ENCODE measurements at places on chromosomes 5 and 9.

DNA sequence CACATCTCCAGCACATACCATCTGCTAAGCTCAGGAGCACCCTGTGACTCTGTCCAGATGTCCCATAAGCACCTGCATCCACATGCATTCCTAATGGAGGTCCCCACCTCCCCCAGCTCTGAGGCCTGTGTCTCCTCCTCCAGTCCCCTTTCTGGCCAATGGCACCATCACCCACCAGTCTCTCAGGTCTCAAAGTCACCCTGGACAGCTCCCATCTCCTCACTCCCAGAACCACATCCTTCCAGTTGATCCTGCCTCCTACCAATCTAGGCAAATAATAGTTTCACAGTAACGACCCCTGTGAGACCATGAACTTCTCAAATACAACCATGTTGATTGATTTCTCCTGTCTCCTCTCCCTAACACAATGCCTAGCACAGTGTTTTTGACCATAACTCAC, 40.1 kb downstream of the GGTA1 start:
- DNase-seq = no peak

DNA sequence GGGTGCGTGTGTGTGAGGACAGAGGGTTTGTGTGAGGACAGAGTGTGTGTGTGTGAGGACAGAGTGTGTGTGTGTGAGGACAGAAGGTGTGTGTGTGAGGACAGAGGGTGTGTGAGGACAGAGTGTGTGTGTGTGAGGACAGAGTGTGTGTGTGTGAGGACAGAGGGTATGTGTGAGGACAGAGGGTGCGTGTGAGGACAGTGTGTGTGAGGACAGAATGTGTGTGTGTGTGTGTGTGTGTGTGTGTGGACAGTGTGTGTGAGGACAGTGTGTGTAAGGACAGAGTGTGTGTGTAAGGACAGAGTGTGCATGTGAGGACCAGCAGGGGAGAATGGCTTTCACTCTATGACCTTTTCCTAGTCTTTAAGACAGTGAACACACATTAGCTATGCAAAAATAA, 63.1 kb upstream of the UBAC1 start:
- no peak for DNase-seq

DNA sequence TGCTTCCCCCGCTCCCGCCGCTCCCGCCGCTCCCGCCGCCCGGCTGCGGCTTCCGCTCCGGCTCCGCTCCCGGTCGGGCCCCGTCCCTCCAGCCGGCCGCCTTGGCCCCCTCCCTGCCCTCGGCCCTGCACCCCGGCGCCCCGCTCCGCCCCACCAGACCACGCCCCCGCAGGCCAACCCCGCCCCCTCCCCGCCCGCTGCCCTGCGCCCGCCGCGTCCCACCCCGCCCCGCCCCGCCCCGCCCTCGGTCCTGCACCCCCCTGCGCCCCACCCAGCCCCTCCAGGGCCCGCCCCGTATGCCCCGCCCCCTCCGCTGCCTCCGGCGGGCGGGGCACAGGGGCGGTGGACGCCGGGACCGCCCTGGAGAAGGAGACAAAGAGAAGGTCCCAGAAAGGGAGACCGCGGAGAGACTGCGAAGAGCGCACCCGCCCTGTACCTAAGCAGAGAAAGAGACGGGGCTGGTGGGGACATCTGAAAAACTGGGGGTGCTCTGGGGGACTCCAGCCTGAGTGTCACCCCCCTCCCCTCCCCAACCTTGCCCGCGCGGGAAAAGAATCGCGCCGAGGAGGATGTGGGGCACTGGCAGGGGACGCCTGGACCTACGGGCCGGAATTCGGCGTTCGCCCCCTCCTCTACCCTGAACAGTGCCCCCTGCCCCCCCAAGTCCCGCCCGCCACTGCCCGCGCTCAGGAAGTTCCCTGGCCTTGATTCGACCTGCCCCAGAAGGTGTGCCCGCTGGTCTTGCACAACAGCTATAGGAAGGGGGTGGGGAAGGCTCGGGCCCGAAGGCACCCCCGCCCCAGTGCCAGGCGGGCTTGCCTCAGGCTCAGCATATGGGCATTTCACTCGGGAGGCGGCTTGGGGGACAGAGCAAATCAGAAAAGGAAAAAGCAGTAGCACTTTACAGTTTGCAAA, 42.8 kb upstream of the STXBP1 start:
- peak; percentile 70 for DNase-seq

DNA sequence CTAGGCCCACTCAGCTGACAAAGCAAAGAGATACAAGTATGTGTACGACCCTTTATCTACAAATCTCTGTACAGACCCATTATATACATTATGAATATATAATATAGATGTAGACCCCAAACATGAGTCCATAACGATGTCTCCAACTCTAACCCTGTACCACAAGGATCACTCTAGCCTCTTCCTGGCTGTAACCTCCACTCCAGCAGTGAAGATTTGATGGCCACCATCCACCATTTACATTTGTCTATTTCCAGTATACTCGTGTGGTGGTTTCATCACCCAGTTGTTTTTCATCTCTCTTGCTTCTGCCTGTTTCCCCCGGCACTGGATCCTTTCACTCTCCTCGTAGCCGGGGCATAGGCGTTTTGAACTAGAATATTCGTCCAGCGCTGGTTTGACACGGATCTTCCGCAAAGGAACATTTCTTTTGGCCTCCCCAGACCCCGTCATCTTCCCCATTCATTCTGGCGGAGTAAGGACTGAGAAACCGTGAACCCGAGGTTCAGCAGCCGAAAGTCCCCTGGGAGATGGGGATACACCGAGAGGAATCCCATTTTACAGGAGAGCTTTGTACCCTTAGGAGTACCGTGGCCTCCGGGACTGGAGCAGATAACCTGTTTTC, 828 bp upstream of the TRIO start:
- no peak for DNase-seq

DNA sequence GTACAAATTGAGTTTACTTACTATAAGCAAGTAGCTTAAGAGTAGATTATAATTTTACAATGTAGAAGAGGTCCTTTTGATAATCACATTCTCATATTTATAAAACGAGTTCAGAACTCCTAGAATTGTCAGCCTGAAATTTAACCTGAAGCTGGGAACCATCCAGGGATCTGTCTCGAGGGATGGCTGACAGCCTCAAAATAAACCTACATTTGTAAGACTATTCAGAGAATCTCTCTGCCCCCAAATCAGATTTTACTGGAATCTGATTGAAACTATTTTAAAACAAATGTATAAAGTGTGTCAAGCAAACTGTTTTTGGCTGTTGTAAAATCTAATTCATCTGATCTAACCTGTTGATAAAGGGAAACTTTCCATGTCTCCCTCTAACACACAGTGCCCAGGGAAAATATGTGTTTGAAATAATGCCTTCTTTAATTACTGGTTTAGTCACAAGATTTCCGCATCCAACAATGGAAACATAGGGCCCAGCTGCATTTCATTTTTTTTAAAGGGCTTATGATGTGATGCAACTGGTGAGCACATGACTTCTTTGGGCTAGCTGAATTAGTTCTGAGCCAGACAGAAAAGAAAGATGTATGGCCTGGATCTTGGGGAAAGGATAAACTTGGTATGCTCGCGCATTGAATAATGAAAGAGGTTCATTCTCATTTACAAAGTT, 30.3 kb downstream of the SLC25A46 start:
- DNase-seq = peak; percentile 62

DNA sequence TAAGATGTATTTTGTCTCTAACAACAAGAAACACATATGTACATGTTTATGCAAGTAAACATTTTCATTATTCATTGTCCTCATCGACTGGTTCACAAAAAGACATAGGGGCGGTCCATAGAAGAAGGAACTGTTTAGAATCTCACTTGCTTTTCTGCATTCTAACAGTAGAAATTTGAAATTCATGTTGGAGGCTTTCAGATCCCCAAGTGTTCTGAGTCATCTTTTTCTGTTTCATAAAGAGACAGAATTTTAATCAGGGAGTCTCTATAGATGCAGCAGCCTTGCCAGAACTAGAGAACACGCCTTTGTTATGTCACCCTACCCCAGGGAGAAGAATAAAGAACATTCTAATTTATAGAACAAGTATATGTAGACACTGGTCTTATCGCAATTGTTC, 324.3 kb downstream of the GABRG2 start:
- no peak for DNase-seq

DNA sequence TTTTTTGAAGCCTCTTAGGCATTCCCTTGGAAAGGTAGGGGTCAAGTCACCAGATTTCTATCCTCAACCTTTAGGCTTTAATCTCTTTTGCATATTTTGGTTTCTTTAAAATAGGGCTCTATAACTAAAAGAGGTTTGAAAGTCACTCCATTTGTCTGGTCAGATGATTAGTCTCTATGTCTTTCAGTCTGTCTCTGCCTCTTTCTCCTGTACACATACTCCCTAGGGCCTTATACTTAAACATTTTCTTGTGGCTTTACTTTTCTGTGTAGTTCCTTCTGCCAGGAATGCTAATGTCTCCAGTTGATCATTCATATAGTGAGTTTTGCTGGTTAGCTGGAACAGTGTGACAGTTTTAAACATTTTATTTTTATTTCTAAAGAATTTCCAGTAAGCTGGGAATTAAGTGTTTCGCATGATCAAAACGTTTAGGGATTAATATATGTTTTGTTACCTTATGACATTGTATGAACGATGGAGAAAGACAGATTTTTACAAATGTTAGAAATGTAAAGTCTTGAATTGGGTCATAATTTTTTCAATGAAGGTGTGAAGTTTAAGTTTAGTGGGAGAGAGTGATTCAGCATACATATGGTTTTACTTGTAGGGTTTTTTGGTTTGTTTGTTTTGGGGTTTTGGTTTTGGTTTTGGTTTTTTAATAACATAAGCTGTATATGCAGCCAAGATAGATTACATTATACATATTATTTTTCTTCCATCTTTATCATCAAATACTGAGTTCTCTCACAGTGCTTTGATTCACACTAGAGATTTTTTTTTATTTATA, 90.6 kb downstream of the ZCCHC7 start:
- DNase-seq = no peak

DNA sequence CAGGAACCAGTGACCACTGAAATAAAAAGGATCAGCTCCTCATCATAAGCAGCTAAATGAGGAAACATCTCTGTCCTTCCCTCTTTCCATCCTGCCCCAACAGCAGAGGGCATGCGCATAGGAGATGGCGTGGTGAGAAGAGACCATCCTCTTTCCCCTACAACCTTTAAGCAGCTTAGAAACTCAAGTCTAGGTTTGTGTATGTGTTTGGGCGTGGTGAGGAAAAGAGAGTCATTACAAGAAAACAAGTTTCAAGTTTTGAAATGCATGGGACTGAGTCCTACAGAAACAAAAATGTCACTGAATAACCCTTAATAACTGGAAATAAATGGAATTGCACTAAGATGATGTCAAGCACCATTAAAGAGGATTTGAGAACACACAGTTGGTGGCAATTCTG, 96.4 kb upstream of the IL12B start:
- DNase-seq = no peak

DNA sequence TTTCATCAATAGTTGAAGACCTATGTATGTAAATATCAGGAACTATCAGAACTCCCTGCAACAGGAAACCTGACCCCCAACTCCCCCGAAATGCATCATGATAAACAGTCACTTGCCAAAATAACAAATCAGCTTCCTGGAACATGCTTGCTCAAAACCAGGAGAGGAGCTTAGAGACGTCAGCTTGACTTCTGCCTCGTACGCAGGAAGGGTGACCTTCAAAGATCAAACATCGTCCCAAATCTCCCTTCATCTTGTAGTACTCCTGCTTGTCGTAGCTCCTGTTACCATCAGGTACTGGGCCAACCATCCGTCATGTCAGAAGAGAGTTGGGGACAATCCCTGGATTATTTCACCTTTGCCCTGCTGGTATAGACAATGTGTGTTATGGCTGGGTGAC, 396.1 kb downstream of the GADD45G start:
- no peak for DNase-seq

- no peak for DNase-seq
Observed at GRCh38 chr5:112554101-112554977, 135.3 kb upstream of the EPB41L4A start.

DNA sequence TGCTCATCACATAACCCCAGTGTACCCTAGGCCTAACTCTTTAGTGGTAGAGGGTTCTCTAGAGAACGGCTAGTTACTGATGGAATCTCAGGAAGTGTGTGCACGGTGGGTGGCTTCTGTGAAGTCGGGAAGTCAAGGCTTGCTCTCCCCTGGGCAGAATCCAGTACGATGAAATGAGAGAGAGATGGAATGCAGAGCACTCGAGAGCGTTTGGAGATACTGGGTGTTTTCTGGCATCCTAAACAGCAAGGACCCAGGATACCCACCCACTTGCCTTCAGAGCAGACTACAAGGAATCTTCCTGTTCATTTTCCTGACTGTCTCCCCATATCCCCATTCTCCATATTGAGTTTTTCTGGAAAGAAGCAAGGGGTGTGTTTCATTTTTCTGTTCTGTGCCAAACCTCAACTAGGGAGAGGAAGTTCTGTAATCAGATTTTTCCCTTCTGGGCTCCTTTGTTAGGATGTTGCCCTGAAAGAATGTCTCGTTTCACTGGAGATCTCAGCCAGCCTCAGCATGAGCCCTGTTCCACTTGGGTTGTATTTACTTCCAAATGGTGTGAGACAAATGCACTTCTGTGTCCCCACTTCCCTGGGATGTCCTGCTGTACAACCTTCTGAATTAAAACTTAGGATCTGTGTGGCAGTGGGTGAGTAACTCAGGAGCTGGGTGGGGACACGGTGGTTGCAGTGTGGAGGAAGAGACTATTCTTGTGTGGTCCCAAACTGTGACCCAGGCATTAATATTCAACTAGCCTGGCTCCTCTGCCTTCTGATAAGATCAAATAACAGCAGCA, 108.9 kb upstream of the SPRY4 start:
- DNase-seq = no peak

DNA sequence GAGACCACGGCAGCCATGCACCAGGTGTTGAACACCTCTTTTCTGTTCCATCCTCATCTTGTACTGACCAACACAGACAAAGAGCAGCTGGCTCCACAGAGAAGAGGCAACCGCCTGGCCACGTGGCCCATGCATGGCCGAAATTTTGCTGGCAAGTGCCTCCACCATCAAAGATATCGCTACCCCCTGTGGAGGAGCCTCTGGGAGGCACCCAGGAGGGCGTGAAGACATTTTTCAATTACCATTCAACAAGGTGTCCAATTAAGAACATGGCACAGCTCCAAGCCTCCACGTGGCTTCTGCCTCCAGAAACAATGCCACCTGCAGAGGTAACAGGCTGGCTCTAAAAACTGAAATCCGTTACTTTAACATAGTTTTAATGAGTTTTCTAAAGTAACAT, 54.4 kb upstream of the CKS2 start:
- DNase-seq = no peak

GRCh38 chr9:76655121-76655541, 109.1 kb upstream of the PCA3 start:
- DNase-seq = no peak

DNA sequence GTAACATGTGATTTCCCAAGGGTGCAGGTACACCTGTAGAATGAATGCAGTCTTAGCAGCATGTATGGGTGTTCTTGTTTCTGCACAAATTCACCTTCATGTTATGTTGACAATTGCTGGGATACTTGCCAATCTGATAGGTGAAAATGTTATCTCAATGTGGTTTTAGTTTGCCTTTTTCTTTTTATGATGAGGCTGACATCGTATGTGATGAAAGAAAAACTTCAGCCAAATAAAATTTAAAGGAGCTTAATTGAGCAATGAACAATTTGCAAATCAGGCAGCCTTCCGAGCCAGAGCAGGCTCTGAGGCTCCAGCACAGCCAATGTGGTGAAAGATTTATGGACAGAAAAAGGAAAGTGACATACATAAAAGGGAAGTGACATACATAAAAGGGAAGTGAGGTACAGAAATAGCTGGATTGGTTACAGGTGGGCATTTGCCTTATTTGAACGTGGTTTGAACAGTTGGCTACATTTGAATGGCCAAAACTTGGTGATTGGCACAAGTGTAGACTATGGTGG, 10.5 kb downstream of the TAL2 start:
- no peak for DNase-seq
